Hematopoietic multipotent progenitor cell treated with erythropoietin and hydrocortisone succinate and interleukin-3 and kit ligand, for 15 days (in vitro differentiated cells): ENCODE measurements at places on chromosomes 16 and 17.

DNA sequence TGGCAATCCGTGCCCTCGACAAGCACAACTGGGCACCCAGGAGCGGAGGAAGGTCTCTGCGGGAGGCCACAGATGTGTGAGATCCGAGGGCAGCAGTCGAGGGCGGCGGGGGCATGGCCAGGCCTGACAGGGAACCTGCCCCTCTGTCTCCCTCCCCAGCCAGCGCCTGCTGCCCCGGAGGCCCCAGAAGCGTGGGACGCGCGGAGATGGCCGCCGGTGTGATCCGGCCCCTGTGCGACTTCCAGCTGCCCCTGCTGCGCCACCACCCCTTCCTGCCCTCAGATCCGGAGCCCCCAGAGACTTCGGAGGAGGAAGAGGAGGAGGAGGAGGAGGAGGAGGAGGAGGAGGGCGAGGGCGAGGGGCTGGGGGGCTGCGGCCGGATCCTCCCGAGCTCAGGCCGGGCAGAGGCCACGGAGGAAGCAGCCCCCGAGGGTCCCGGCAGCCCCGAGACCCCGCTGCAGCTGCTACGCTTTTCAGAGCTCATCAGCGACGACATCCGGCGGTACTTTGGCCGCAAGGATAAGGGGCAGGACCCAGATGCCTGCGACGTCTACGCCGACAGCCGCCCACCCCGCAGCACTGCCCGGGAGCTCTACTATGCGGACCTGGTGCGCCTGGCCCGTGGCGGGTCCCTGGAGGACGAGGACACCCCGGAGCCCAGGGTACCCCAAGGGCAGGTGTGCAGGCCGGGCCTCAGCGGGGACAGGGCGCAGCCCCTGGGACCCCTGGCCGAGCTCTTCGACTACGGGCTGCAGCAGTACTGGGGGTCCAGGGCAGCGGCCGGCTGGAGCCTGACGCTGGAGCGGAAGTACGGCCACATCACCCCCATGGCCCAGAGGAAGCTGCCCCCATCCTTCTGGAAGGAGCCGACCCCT is 1.7 kb downstream of the PERCC1 start:
- DNase-seq = no peak

- DNase-seq = no peak
Measured at GRCh38 chr17:34714475-34715410, 135.4 kb downstream of the TMEM132E start.

GRCh38 chr16:83627996-83628395 is 179.8 kb upstream of the HSBP1 start:
- DNase-seq = no peak

- DNase-seq = no peak
Measured at GRCh38 chr17:72713701-72714100, 378.8 kb downstream of the SLC39A11 start.

GRCh38 chr16:50721549-50722404 is 20.1 kb upstream of the CYLD start:
- no peak for DNase-seq

DNA sequence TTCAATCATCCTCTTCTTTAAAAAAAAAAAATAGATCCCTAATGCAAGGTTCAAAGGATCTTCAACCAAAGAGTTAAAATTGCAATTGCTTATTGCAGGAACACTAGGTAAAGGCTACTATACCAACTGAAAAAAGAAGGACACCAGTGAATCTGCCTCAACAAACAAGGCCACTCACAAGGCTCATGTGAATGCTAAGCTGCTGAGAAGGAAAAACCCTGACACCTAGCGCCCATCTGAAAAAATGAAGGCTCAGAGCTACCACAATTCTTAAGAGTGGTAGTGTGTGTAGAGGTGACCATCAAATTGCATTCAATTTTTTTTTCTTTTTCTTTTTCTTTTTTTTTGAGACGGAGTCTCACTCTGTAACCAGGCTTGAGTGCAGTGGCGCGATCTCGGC is 201.6 kb upstream of the C17orf78 start:
- no peak for DNase-seq

GRCh38 chr16:30951193-30951592 is 2.3 kb downstream of the ORAI3 start:
- DNase-seq = no peak

- DNase-seq = no peak
Measured at GRCh38 chr16:87930456-87930855, 5.9 kb downstream of the CA5A start.
